Prostate gland (tissue), 2 donors: ENCODE measurements at places on chromosomes 12 and 14. TPM values are rescaled to one million over a fixed set of nuclear protein-coding genes. Genes with fewer than 3 reads are reported as not detected.
A peak's percentile ranks its signal among the peaks of the same experiment; 100 is the strongest.

DNA sequence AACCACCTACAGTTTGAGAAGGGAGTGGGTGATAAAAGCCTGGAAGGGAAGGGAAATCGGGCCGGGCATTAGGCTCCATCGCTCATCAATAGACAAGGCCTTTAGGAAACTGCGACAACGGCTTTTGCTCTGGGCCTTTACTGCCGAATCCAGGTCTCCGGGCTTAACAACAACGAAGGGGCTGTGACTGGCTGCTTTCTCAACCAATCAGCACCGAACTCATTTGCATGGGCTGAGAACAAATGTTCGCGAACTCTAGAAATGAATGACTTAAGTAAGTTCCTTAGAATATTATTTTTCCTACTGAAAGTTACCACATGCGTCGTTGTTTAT is 261 bp upstream of the RNU7-1 start:
- peak; percentile 89 for DNase-seq

- DNase-seq, result no peak
Observed at GRCh38 chr12:30896461-30896860, 30.1 kb upstream of the TSPAN11 start.

DNA sequence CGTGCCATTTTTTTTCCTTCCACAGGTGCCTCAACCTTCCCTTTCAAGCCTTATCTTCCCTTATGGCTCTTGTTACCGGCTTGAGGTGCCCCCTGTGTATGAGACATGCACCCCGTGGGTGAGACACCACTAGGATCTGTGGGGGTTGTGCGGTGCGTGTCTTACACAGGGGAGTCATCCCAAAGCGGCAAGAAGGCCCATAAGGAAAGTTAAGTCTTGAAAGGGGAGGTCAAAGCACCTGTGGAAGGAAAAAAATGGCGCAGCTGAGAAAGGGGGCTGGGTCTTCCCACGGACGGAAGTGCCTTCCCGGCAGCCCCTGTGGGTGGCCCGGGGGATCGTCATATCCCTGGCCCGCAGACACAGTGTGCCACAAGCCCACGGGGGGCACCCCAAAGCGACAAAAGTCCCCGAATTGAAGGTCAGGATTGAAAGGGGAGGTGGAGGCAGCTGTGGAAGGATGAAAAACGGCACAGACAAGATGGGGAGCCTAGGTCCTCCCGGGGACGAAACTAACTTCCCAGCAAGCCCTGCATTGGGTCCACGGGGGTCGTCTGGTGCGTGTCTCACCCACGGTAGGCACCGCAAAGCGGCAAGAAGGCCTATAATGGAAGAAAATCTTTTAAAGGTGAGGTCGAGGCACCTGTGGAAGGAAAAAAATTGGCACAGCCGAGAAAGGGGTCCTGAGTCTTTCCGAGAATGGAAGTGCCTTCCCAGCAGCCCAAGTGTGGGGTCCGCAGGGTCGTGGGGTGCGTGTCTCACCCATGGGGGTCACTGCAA is 273.3 kb downstream of the ALG10 start:
- DNase-seq, result no peak

DNA sequence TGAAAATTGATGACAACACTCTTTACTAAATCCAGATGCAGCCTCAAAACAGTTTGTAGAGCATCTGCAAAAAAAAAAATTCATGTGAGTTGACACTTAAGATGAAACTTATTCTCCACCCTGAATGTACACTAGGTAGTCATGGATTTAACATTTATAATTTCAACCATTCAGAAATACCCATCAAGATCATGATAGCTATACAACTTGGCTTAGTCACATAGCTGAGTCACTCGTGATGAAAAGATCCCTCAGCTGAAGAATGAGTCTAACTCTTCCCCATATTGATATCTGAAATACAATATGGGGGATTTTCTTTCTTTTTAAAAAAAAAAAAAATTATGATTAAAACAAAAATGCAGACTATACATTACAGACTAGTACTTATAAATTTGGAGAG is 104.8 kb upstream of the PLEKHG7 start:
- DNase-seq, result no peak

CRIP2 gene
- 86.7 TPM for total RNA-seq
